Tongue (tissue), 3 donors: ENCODE measurements at places on chromosomes 7 and 10. TPM values are rescaled to one million over a fixed set of nuclear protein-coding genes. Genes with fewer than 3 reads are reported as not detected.

DNA sequence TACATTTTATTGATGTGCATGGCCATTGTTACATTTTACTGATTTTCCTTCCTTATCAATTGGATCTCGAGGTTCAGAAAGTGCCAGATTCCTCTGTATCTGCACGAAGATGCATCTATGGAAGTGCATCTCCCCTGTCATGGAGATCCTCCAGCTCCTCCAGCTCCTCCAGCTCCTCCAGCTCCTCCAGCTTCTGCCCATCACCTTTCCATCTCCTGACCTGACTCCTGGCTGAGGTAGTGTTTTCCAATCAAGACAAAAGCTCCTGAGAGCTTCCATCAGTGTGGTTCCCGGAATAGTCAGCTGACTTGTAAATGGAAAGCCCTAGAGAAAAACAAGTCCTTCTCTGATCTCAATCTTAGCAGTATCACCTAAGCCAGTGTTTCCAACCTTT is 90.8 kb upstream of the KLF6 start:
- DNase-seq: no peak

MMRN2 gene
- total RNA-seq: 53.6 TPM

- peak; percentile 96 for DNase-seq
Observed at GRCh38 chr10:34739915-34740314, 75.2 kb downstream of the PARD3 start.

GRCh38 chr7:111787741-111788140 is 225.4 kb upstream of the IMMP2L start:
- no peak for DNase-seq

- DNase-seq: peak; percentile 53
Observed at GRCh38 chr7:155922067-155922816, 110.0 kb upstream of the SHH start.

- no peak for DNase-seq
Observed at GRCh38 chr10:83195021-83195420, 944.3 kb upstream of the GHITM start.

- DNase-seq: no peak
Observed at GRCh38 chr10:107790271-107790670, 625.8 kb upstream of the SORCS1 start.

TSPAN12 gene
- 53.9 TPM for total RNA-seq

TFPI2 gene
- 2.6 TPM for total RNA-seq

ITPRID1 gene
- 0.92 TPM for total RNA-seq

DNA sequence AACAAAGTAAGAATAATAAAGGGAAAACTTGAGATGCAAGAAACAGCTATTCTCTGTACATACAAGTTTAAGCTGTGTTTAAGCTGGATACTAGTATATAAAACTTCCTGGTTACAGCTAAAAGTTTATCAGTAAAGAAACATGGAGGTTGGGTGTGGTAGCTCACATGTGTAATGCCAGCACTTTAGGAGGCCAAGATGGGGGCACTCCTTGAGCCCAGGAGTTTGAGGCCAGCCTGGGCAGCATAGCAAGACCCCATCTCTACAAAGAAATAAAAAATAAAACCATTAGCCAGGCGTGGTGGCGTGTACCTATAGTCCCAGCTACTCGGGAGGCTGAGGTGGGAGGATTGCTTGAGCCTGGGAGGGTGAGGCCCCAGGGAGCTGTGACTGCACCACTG is 3.2 kb downstream of the RSU1 start:
- no peak for DNase-seq
